ENCODE measurements at places on chromosomes 2 and 18.

DNA sequence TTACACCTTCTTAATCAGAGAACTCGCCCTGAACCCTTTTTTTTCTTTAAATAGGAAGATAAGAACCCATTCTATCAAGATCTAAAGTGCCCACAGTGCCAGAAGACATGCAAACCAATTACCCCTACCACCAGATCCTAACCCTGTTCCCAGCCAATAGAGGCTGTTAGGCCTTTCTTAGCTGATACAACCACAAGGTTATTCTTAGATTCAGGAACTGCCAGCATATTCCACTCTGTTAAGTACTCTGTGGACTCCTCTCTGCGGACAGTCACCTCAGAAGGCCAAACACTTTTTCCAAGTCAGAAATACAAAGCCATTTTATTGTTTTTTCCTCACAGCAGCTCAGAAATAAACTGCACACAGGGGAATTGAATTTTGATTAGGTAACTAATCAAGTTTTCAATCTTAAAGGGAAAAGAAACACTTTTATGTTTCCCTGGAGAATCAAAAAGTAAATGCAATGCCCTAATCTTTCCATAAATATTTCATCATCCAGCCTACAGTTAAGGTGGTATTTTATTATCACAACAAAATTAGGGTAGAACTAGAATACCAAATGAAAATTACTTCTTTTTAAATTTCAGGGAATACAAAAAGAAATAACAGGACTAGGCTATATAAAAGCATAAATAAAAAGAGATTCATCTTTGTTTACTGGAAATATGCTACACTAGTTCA lies 111.4 kb downstream of the NBAS start:
- no peak for DNase-seq

GRCh38 chr18:63315131-63315662 lies 4.4 kb downstream of the BCL2 start:
- DNase-seq = no peak

GRCh38 chr2:37851828-37852584 lies 73.1 kb upstream of the RMDN2 start:
- DNase-seq = no peak

DNA sequence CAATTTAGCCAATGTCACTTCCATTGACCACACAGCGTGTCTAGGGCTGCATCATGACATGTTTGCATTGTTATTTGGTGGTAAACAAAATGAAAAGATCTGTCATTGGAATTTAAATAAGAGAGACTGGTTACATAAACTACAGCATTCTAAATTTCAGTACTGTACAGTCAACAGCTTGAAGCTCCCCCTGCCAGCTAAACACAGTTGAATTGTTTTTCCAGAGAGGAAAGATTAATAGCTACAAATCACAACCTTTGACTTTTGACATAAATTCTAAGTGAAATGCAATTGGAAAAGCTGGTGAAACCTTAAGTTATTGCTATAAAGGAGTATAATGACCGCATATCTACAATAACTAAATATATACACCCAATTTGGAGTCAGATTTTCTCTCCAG lies 1600.0 kb upstream of the ACVR2A start:
- DNase-seq = no peak

DNA sequence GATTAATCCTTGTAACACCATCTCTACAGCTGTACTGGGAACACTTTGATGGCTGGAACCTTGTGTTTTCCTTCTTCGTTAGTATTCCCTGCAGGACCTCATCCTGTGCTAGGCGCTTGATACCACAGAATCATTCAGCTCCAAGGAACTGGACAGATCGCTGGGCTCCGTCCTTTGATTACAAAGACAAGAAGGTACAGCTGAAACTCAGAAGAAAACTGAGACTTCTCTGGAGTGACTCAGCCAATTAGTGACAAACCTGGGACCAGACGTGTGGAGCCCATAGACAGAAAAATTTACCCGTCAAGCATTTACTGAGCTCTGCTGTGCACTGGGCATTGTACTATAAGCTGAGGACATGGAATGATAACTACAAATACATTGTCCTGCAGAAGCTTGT lies 67.3 kb downstream of the NCKAP5 start:
- DNase-seq = no peak

DNA sequence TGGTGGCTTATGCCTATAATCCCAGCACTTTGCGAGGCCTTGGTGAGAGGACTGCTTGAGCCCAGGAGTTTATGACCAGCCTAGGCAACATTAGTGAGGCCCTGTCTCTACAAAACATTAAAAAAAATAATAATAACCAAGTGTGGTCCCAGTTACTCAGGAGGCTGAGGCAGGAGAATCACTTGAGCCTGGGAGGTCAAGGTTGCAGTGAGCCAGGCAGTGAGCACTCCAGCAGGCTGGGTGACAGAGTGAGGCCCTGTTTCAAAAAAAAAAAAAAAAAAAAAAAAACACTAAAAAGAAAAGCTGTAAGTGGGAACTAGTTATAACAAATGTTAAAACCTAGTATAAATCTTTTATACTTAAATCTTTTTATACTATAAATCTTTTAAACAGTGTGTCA lies 146.2 kb upstream of the ITGA4 start:
- no peak for DNase-seq

GRCh38 chr2:101971836-101972235 lies 19.9 kb upstream of the IL1R2 start:
- no peak for DNase-seq

DNA sequence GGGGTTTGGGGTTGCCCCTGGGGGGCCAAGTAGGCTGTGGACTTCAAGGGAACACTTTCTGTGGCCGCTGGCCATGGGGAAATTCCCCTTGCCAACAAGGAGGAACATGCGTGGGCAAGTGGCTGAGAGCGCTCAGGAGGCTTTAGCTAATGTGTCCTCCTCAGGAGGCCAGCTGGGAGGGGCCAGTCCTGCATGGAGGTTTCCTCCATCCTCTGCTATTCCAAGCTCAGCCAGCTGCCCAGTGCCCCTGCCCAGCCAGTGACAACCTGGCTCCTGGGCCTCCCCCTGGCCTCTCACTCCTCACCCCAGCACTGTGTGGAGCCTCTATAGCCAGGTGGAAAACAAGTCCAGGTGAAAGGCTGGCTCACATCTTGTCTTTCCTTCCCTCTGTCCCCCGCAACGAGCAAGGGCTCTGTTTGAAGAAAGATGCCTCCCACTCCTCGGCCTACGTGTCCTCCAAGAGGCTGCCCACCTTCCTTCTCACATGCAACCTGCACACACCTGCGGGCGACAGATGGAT lies 64.4 kb upstream of the DAPL1 start:
- DNase-seq = peak; percentile 33

DNA sequence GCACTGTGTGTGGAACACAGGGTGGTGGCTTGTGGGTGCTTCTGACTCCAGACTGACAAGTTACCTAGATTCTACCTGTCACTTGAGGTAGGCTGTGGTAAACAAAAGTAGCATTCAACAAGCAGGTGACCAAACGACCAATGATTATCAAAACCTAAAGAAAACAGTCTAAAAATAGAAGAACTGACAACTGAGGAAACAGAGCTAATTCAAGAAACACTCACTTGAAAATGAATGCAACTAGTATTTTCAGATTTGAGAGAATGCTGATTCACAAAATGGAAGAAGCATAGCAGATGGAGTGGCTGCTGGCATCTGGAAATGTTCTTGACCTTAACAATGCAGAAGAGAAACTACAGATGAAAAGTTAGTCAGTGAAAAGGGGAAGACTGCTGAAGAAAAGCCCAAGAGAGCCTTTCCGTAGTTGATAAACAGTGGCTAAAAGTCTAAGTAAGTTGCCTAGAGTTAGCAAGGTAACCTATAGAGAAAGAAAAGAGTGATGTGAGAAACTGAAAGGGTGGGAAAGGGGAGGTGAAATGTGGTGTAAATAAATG lies 170.4 kb downstream of the NCK2 start:
- no peak for DNase-seq

GRCh38 chr18:32093102-32093511 lies 1.4 kb downstream of the RNF138 start:
- DNase-seq = peak; percentile 38

DNA sequence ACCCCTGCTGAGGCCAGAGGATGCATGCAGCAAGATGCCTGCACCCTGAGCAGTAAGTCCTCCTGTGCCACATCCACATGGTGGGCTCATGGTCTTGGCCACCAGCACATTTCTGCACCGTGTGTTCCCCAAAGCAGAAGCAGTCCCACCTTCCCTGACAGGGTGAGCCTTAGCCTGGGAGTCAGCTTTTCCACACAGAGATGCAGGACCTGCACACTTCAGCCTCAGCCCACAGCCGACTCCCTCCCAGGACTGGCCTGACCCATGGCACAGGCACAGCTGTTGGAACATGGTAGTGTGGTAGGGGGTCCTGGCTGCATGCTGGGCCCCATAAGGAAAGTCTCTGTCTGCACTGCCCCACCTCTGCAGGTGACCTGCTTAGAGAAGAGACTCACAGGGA lies 5.0 kb downstream of the SNED1 start:
- DNase-seq = no peak

DNA sequence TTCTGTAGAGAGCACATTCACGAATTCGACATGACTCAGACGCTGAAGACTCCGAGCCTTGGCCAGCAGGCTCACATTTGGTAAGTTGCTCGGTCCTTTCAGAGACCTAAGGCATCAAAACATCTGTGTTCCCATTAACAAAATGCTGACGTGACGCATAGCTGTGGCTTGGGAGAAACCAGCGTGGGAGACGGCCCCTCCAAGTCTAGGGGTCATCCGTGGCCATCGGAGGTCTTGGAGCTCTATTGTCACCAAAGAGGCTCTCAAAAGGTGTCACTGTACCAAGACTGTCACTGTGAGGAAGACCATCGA lies 14.9 kb downstream of the FBLN7 start:
- no peak for DNase-seq

DNA sequence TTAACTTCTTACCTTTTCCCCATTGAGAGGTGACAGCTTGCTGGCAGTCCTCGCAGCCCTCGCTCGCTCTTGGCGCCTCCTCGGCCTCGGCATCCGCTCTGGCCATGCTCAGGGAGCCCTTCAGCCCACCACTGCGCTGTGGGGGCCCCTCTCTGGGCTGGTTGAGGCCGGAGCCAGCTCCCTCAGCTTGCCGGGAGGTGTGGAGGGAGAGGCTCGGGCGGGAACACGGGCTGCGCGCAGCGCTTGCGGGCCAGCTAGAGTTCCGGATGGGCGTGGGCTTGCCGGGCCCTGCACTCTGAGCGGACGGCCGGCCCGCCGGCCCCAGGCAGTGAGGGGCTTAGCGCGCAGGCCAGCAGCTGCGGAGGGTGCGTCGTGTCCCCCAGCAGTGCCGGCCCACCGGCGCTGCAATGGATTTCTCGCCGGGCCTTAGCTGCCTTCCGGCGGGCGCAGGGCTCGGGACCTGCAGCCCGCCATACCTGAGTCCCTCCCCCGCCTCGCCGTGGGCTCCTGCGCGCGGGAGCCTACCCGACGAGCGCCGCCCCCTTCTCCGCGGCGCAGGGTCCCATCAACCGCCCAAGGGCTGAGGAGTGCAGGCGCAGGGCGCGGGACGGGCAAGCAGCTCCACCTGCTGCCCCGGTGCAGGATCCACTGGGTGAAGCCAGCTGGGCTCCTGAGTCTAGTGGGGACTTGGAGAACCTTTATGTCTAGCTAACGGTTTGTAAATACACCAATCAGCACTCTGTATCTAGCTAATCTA lies 335.0 kb downstream of the CBLN2 start:
- DNase-seq = no peak

GRCh38 chr18:7622721-7623120 lies 55.6 kb downstream of the PTPRM start:
- no peak for DNase-seq

- no peak for DNase-seq
Measured at GRCh38 chr18:711310-711656, 1.1 kb downstream of the ENOSF1 start.

DNA sequence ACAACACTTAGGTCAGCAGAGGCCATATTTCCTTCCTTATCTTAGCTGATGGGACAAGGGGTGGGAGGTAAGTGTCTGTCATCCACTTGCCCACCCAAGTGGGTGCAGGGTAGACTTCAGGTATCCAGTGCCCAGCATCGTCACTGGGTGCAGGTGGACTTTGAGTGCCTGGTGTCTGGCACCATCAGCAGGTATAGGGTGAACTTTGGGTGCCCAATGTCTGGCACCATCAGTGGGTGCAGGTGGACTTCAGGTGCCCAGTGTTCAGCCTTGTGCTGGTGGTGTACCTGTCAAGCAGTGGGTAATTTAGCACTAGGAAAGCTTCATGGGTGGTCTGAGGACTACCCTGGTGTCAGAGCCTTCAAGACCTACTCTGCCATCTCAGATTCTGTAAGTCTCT lies 175.6 kb downstream of the SEPTIN10 start:
- no peak for DNase-seq

DNA sequence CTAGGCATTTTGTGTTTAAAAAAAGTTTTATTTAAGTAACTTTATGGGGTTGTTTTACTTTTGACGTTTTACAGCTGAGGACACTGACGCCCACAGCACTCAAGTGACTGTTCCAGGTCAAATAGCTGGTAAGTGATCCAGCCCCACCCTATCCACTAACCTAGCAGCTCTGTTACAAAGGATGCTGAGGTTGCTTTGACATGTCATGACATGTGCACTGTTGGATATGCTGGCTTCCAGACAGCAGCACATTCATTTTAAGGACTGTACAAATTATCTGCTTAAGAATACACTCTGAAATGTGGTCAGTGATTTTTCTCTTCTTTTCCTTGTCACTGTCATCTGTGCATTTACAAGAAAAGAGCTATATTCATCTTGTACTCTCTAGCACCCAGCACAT lies 417.5 kb downstream of the ZEB2 start:
- DNase-seq = no peak

DNA sequence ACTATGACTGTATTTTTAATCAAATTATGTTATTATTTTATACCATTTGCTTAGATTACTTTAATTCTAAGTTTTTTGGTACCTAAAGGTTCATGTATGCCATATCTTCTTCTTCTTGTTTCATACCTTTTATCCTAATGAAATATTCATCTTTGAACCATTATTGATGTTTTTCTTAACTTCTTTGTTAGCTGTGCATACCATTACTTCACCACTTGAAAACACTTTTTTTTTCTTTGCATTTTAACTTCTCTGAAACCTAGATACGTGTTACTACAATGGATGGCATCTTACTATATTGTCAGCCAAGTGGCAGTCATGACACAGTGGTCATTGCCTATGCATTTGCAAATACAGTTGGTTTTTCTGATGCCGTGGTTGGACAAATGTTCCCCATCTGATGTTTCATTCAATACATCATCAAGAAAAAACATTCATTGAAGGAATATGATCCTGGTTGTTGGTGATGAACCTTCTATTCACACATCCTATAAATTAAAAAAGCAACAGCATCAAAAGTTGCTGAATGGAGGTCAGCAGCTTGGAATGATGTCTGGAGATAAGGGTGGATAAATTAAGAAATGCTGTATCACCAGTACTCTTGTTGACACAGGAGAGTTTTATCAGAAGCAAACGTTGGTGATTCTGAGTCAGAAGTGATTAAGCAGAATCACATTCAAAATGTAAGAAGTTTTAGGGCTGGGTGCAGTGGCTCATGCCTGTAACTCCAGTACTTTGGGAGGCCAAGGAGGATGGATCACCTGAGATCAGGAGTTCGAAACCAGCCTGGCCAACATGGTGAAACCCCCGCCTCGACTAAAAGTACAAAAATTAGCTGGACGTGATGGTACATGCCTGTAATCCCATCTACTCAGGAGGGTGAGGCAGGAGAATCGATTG lies 7.4 kb downstream of the IL36A start:
- no peak for DNase-seq

GRCh38 chr18:61274416-61274960 lies 58.7 kb upstream of the CDH20 start:
- no peak for DNase-seq

GRCh38 chr2:186718122-186718521 lies 24.3 kb downstream of the FAM171B start:
- DNase-seq = no peak

- no peak for DNase-seq
Measured at GRCh38 chr2:222451224-222451674, 26.9 kb downstream of the SGPP2 start.
